ENCODE measurements at places on chromosomes 7 and 10.

DNA sequence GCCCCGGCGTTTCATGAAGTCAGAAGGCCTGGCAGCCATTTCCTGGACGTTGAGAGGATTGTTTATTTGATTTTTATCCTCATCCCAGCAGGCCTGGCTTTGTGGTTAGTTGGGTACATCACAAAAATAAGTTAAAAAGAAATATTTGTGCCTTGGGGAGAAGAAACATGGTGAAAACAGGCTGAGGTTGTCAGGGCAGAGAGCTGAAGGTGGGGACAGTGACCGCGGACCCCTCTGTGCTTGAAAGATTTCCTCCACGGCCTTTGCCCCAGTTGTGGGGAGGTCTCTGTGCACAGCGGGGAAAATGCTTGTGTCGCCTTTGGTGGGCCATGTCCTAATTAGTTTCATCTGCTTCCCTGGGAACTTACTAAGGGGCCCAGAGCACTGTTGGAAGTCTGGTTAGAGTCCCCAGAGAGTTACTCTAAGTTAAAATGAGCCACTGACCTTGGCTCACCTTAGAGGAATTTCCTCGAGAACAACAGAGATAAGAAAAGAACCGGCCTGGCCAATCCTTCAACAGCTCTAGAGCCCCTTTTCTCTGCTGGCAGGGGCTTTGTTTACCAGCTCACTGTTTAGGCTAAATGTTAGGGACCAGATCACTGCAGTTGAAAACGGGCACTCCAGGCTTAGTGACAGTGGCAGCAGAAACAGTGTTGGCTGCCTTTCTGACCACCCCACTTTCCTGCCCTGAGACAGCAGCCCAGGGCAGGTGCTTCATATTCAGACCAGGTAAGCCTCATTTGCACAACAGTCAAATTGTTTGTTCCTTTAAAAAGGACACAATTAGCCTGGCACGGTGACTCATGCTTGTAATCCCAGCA lies 37.9 kb downstream of the CRCP start:
- DNase-seq = peak; percentile 57

DNA sequence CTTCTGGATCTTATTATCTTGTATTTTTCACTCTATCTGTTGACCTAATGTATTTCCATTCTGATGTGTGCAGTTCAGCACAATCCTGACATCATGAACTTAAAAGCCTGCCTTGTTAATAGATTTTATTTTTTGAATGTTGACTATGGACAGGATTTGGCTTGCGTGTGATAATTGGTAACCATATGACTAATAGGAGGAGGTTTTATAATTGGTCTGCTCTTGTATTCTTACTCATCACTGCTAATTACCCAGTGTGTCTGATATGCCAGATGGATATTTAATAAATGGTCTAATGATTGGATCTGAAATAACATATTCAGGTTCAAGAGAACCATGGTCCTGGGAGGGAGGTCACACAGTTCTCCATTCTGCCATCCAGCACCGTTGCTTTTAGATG lies 45.9 kb downstream of the MTURN start:
- no peak for DNase-seq

- DNase-seq = no peak
Measured at GRCh38 chr7:31333291-31333690, 7.2 kb downstream of the NEUROD6 start.

GRCh38 chr10:114664127-114664526 lies 6.1 kb upstream of the ABLIM1 start:
- DNase-seq = peak; percentile 22

GRCh38 chr7:155449869-155450557 lies 7.9 kb upstream of the EN2 start:
- peak; percentile 65 for DNase-seq

GRCh38 chr10:77162697-77163096 lies 474.9 kb downstream of the KCNMA1 start:
- DNase-seq = no peak

DNA sequence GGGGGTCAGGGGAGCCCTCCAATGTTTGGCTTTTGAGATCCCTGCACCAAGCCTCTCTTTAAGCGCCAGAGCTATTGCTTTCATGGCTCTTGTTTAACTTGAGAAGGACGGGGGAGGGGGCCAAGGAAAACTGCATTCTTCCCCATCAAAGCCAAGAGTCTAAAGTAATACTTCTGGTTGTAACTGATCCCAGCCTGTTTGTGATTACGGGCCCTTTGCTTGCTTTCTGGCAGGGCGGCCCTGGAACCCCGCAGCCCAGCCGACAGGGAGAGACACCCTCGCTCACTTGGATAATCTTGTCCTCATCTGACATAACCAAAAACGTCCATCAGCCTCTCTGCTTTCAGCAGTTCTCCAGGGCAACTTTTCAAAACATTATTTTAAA lies 154.7 kb downstream of the NEURL1 start:
- DNase-seq = peak; percentile 55

DNA sequence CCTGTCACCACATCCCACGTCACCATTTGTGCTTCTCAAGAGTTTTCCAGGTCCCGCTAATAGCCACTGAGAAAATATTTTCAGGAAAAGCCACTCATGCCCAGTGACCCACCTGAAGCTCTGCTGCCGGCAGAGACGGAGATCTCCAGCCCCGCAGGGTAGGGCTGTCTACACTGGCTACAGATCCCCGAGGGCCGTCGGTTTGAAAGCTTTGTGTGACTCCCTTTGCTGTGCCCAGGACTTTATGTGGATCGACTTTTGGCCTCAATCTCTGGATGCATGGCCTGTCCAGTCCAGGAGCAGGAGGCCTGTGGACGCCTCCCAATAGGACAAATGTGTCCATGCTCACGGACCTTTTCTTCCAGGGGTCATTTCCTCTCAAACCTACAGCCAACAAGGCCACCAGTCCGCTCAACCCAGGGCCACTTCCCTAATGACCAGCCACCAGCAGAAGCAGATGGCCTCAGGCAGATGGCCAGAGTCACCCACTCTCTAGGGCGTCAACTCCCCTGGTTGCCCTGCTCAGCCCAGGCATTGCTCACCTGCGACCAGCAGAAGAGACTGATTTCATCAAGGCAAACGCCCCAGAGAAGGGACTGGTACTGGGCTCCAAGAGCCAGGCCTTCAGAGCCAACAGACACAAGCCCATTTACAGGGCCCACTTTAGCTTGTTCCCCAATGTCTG lies 76.4 kb downstream of the OAT start:
- no peak for DNase-seq

All from GM23338 (cell line).